ENCODE measurements at places on chromosomes 1 and 21.

DNA sequence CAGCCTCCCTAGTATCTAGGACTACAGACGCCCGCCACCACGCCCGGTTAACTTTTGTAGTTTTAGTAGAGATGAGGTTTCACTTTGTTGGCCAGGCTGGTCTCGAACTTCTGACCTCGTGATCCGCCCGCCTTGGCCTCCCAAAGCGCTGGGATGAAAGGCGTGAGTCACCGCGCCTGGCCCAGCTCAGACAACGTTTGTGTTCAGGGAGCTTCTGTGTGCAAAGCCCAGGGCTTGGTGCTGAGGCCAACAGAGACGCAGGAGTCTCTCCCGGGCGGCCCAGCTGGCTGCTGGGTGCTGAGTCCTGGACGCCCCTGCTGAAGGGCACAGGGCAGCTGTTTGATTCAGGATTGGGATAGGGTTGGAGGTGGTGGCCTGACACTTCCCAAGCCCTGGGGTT lies 3.0 kb downstream of the PRKCZ start:
- DNase-seq = no peak

DNA sequence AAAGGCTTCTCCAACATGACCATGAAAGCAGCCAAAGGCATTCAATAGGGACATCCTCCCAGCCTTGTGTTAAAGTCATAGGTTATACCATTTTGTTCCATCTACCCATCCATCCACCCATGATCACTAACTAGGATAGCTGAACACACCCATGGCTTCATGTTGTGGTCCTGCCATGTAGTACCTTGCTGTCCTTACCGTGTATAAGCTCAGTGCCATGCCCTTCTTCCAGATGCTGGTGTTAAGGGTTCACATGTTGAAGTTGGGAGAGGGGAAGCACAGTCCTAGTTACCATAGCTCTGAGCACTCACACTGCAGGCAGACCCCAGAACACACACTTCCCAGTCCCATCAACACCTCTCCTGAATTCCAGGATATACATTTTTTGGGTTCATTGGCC lies 51.5 kb downstream of the ATP5PO start:
- no peak for DNase-seq

GRCh38 chr1:225977937-225978748 lies 21.0 kb downstream of the SDE2 start:
- DNase-seq = no peak

GRCh38 chr1:205504311-205505075 lies at the start of gene CDK18:
TSS of gene CDK18 (plus strand) at chr1:205504669. CDS start at chr1:205523168, 18,499 bp downstream.
- peak; percentile 66 for DNase-seq

DNA sequence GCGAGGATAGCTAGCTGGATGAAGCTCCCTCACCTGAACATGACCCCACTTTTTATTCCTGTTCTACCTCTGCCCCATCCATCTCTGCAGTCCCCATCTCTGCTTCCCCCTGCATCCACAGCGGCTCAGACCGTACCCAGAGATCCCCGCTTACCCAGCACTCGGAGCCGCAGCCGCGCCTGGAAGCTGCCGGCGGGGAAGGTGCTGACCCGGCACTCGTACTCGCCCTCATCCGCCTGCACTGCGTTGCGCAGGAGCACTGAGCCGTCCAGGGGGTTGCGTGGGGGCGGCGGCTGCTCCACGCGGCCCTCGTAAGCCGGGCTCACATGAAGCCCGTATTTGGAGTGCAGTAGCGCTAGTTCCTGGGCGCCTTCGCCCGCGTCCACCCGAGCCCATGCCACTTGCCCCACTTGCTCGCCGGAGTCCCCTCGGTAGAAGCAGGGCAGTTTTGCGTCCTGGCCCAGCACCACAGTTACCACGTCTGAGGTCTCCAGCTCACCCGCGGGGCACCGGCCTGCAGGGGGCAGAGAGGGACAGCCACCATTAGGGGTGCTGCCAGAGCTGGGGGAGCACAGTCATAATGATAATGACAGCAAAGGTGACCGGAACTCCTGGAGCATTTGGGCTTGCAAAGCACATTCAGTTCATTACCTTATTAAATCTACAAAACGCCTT lies 9.8 kb downstream of the NECTIN4 start:
- no peak for DNase-seq

DNA sequence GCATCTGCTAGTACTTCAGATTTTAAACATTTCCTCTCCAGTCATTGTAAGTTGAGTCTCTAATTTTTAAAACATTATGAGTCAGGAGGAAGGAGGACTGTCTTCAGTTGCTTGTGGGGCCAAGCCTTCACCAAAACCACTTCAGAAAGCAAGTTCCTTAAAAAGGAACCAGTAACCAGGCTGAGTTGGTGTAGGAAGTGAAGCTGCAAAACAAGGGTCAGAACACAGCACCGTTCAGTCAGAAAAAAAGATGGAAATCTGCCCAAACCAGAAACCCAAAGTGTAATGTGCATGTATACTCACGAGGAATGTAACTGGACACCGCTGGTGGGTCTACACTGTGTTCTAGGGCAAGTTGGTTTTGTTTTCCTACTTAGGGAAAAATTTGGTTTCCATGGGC lies 402.1 kb downstream of the SETD4 start:
- DNase-seq = no peak

DNA sequence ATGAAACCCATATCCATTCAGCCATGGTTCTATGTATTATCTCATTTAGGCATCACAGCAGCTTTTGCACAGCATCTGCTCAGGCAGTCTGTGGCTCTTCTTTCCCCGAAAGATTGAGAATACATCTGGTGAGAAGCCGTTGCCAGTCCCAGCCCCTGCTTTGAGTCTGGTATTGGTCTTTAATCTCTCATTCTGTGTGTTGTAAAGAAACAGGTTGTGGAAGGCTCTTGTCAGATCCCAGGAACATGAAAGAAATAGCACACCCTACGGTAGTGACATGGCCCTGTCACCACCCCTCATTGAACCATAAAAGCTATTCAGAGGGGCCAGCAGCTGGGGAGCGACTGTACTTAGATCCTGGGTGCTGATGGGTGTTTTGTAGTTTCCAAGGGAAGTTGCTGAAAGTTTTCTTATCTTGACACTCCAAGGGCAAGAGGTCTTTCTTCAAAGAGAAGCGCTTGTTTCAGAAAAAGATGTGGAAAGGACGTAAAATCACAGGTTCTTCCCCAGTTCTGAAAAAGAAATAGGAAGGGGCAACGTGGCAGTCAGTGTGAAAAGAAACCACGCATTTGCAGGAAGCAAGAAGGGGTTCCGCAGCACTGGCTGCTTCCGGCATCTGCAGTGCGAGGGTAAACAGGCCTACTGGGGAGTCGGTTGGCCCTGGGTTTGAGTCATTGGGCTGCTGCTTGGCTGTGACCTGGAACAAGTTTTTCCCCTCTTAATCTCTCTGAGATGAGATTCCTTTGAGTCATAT lies 145.0 kb downstream of the DHRS3 start:
- DNase-seq = no peak

- no peak for DNase-seq
These were observed 11.5 kb upstream of the AIM2 start for GRCh38 chr1:159088050-159088449.

DNA sequence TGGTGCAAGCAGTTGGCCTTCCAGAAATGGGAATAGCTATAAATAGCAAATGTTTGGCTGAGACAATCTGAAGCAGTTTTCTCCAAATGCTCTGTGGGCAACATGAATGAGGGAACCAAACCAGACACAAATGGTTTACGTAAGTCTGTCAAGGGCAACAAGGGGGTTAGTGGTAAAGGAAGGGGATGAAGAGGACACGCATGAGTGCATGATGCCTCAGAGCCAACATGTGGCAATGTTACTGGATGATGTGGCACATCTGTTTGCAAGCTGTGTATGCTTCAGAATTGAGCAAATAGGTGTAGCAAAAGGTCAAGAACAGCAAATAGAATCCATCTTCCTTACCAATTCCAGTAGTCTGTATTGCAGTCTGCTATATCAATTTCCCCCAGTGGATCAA lies 76.3 kb upstream of the LMO4 start:
- no peak for DNase-seq

GRCh38 chr1:103336408-103336807 lies 189.1 kb upstream of the RNPC3 start:
- no peak for DNase-seq

DNA sequence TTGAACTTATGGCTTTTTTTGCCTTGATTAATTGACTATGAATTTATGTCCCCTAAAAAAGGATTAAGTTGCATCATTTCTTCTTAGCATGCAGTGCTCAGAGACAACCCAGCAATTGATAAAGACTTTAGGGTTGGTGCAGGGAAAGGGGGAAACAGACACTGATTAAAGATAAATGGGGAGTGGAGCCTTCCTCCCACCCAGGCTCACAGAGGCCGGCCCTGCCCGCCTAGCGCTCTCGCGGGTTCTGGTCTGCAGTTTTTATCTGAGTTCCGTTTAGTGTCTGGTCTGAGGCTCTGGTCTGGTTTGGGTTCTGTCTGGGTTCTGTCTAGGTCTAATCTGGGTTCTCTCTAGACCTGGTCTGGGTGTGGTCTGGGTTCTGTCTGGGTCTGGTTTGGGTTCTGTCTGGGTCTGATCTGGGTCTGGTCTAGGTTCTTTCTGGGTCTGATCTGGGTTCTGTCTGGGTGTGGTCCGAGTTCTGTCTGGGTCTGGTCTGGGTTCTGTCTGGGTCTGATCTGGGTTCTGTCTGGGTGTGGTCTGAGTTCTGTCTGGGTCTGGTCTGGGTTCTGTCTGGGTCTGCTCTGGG lies 48.1 kb downstream of the ABCG1 start:
- no peak for DNase-seq

DNA sequence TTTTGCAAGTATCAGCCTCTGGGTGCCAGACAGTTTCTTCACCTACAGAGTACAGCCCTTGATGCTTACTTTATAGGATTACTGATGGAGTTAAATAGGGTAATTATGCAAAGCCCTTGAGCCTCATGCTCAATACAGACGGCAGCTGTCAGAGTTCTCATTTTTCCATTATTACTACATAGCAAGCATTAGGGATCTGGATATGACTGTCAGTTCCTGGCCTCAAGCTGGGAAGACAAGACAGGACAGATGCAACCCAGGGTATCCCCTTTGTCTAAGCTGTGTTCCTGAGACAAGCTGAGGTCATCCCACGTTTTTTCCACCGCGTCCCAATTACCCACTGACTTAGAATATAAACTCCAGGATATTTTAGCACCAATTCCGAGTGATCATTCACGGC lies 94.4 kb downstream of the SLC35F3 start:
- no peak for DNase-seq

- no peak for DNase-seq
These were observed 1.5 kb downstream of the KIF1B start for GRCh38 chr1:10211805-10212410.

GRCh38 chr1:229251185-229251584 lies 19.7 kb upstream of the RAB4A start:
- DNase-seq = no peak

DNA sequence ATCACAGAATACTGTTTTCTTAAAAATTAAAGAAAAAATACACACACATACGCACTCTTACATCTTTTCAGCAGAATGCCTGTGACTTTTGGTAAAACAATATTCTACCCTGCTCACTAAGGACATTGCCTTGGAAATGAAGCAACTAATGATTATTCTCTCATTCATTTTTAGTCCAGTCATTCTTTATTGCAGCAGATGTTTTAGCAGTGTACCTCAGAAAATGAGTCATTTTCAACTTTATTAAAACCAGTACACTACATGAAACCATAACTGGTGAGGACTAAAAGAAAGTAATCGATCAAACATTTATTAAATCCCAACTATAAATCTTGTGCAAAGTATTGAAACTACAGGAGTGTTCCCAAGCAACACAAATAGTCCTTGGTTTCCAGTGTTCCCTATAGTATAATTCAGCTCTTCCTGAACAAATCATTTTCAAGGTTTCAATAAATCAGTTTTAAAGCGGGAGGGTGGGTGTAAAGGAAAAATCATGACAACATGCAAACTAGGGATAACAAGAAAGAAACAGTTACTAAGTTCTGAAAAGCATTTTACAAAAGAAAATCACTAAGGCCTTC lies 114.2 kb downstream of the ADGRL4 start:
- DNase-seq = no peak

DNA sequence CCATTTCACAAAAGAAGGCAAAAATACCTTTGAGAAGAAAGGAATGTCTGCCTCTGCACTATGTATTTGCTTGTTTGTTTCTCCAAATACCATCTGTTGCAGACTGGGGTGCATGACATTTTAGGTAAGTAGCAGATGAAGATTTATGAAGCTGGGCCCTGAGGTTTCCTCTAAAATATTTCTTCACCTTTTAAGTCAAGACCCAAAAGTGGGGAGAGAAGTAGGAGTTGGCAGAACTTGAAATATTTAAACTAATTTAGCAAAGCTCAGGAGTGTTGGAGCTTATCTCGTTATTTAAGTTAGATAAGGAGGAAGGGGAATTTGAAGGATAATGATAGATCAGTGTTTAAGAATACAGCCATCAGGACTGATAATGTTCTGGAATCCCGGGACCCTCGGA lies 152.9 kb downstream of the DHRS3 start:
- no peak for DNase-seq

DNA sequence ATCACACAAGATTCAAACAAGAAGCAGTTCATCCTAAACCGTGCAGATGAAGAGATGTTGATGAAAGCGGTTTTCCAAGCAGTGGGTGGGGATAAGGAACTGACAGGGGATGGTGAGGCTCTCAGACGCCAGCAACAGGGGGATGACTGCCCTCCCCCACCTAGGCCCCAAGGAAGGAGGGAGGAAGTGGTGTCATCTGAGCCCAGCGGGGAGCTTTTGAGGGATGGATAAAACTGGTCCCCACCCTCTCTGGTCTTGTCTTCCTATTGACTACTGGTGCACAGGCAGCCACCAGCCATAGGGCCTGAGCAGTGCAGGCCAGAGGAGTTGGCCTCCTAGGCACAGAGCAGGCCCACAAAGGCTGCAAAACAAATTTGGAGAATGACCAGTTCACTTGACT lies 175.5 kb downstream of the HUNK start:
- DNase-seq = no peak

- DNase-seq = no peak
These were observed 17.9 kb downstream of the SLC9A1 start for GRCh38 chr1:27136998-27137542.

DNA sequence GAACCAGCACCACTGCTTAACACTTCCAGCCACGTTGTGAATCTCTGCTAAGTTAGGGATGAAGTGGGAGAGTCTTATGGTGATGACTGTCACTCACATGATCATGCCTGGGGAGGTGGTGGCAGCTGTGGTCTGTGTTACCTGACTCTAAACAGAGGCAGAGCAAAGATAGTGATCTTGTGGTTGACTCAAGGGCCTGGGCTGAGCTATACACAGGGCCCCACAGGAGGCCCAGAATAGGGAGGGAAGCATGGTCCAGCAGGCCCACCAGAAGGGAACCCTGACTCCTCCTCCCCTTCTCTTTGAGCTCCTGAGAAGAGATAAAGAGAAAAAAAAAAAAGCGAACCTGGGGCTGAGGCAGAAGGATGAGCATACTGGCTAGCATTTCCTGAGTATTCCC lies 55.0 kb downstream of the PLXNA2 start:
- DNase-seq = peak; percentile 71

GRCh38 chr1:225942574-225942973 lies 1.6 kb upstream of the LEFTY2 start:
- no peak for DNase-seq

- no peak for DNase-seq
These were observed 65.8 kb downstream of the LRRN2 start for GRCh38 chr1:204619721-204620120.

DNA sequence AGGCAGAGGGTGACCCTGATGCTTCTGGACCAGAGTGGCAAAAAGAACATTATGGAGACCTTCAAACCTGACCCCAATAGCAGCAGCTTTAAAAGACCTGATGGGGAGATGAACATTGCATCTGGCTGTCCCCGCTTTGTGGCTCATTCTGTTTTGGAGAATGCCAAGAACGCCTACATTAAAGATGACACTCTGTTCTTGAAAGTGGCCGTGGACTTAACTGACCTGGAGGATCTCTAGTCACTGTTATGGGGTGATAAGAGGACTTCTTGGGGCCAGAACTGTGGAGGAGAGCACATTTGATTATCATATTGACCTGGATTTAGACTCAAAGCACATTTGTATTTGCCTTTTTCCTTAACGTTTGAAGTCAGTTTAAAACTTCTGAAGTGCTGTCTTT lies 45.8 kb downstream of the TRAF5 start:
- no peak for DNase-seq
